Activated naive CD4-positive, alpha-beta T cell (primary cell): ENCODE measurements at places on chromosomes 5 and 9.

DNA sequence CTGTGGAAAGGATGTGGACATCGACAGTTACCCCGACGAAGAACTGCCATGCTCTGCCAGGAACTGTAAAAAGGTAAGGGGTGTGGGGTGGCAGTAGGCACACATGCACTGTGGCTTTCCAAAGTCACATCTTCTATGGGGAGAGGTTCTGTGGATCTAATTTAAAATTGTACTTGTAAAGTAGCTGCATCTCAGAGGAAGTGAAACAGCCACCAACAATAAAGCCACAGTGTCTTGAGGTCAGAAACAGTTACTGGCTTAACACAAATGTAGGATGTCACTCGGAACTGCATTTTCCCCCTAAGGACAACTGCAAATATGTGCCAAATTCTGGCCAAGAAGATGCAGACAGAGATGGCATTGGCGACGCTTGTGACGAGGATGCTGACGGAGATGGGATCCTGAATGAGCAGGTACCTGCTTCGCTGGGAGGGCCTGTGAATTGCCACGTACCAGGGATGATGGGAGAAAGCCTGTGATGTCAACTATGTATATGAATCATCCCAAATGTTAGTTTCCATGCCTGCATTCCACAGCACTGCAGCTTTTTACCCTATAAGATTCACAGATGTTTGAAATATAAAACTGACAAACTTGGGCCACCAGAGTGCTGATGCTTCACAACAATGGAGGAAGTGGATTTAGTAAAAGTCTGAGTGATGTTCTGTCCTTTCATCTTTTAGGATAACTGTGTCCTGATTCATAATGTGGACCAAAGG lies 35.3 kb downstream of the THBS4 start:
- DNase-seq, result no peak

- no peak for DNase-seq
These were observed 29.7 kb downstream of the ZNF462 start for GRCh38 chr9:106892632-106893031.

DNA sequence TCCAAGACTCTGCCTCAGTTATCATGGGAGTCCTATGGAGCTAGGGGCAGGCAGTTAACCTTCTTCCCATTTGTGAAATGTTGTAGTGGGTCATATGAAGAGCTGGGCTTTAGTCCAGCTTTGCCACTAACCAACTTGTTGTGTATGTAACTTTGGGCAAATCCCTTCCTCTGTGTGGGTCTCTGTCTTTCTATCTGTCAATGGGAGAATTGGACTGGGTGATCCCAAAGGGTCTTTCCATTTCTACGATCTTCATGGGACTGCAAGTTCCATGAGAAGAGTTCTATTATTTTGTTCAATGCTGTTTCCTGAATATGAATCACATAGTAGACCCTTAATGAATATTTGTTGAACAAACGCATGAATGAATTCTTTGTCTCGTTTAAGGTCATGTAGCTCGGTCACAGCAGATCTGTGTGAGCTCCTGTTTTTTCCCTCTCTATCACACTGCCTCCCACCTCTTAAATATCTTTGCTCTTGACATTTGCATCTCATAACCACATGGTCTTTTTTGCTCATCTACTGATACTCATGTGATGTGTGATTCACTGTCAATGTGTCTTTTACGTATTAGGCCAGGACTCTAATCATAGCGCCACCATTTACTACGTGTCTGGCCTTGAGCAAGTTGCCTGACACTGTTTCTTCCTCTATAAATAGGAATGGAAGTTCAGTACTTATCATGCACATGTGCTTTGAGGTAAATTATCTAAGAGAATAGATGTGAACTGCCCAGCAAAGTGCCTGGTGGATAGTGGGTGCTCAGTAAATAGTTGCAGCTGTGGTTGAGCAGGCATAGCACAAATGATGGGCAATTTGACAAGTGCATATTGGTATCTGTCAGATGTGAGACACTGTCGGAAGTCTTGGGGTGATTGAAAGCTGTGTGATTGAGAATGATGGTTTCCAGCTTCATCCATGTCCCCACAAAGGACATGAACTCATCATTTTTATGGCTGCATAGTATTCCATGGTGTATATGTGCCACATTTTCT lies 37.4 kb downstream of the PTTG1 start:
- DNase-seq, result no peak

GRCh38 chr5:136028782-136029742 lies at the start of gene TGFBI:
Gene TGFBI (plus strand): TSS chr5:136028988. CDS start chr5:136029056, 68 bp downstream.
- DNase-seq, result no peak

DNA sequence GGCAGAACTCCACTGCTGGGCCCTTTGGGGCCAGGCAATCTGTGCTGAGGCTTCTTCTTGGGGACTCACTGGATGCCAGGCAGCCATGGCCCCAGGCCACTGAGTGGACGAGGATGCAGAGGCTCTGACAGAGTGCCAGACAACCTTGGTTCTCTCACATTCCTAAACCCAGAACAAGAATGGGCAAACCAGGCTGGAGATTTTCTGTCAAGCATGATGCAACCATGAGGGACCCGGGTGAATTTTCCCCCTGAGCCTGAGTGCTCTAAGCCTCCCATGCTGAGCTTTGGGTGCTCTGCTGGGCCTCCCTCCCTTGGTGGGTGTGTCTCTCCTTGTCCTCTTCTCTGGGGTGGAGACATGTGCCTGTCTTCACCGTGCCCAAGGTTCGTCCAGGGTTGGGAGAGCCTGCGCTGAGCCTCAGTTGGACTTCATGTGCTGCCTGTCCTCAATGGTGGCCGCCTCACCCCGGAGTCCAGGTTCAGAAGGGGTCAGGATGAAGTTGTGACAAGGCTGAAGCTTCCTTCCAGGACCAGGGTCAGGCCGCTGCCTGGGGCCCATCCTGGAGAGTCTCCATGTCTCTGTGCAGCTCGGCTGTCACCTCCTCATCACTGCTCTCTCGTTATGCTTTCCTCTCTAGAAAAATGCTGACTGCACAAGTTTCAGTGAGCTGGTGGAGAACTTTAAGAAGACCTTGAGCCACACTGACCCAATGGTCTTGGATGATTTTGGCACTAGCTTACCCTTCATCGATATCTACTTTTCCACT lies 24.1 kb downstream of the PITX1 start:
- DNase-seq, result no peak

DNA sequence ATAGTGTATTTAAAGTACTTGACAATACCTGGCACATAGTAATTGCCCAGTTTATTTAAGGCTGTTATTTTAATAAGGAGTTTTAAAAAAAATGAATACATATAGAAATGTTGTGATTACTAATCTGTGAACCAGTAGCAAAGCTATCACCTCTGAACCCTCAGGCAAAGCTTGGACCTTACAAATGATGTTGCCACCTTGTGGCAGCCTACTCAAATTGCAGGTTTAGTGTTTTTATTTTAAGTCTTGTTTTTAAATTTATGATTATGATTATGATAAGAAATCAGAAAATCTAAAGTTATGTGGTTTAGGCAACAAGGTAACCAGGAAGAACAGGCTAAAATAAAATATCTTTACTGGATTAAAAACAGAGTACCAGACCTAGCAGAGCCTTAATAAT lies 35.8 kb downstream of the PPARGC1B start:
- DNase-seq, result no peak

DNA sequence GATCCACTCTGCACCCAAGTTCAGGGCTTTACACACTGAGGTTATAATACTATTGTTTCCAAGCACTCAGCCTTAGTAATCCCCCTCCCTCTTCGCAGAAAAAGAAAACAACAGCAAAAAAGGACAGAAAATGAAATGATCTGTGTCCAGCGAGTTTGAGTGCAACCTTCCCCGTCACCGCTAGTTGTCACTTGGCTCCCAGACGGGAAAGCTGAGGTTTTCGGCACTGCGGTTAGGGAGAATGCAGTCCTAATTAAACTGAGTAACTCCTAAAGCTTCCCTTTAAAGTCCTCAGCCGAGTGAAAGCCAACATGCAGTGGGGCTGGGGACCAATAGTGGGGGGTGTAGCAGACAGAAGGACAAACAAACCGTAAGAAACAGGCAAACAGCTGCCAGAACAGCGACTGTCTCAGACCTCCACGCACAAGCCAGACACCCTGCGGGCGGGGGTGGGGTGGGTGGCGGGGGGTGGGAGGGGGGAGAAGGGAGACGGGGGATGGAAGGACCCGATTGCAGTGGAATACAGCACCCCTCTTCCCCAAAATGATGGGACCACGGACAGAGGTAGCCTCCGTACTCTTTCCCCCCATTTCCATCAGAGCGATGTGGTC lies 680 bp downstream of the GLRA1 start:
- no peak for DNase-seq
